Fibroblast of the conjunctiva (primary cell): ENCODE measurements at places on chromosomes 3 and 15.

GRCh38 chr3:66673293-66673692 is 172.5 kb upstream of the LRIG1 start:
- DNase-seq: no peak

DNA sequence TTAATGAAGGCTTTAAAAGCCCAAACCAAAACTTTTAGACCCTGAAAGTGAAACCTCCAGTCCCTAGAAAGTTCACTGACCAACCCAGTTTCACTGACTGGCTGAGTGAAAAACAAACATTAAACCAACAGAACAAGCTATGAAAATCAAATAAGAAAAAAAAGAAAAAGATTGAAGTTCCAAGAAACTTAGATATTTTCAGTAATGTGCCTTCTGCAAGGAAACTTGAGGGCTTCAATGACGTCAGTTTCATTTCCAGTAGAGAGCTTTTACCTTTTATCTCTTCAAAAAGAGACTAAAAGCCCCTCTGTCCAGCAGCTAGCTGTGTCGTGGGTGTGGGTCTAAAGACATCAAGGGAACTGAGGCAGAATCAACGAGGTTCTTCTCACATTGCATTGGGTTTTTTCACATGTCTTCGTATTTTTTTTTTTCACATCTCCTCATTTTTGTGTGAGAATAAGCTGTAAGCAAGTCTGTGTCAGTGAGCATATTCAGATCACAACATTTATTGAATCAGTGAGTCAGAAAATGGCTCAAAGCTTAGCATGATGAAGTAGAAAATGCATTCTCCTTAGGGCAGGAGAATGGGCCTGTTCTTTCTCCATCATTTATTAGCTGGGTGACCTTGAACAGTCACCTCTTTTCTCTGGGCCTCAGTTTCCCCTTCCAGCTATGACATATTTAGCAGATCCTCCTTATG is 54.8 kb upstream of the BCL6 start:
- no peak for DNase-seq

DNA sequence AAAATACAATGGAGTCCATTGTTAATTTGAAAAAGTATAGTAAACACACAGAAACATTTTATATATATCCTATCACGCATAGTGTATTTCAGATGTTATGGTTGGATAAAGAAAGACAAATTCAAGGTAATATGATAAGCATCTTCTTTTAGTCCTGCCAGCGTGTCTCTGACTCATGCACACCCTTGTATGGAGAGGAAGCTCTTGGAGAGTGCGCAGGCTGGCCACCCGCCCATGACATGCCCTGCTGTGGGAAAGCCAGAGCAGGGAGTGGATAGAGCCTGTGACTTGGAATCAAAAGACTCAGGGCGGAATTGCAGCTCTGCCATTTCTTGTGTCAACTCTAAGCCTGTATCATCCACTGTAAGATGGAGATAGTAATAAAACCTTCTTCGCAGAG is 23.0 kb upstream of the COPG1 start:
- peak; percentile 70 for DNase-seq

- no peak for DNase-seq
Measured at GRCh38 chr3:73597476-73597875, 27.3 kb downstream of the PDZRN3 start.

- DNase-seq: no peak
Measured at GRCh38 chr3:136698361-136698760, 53.8 kb downstream of the STAG1 start.

GRCh38 chr15:91997163-91997562 is 143.7 kb downstream of the SLCO3A1 start:
- DNase-seq: no peak

- peak; percentile 6 for DNase-seq
Measured at GRCh38 chr3:160869825-160870224, 113.8 kb downstream of the PPM1L start.

GRCh38 chr15:50210462-50211157 is 28.6 kb downstream of the SLC27A2 start:
- DNase-seq: no peak

DNA sequence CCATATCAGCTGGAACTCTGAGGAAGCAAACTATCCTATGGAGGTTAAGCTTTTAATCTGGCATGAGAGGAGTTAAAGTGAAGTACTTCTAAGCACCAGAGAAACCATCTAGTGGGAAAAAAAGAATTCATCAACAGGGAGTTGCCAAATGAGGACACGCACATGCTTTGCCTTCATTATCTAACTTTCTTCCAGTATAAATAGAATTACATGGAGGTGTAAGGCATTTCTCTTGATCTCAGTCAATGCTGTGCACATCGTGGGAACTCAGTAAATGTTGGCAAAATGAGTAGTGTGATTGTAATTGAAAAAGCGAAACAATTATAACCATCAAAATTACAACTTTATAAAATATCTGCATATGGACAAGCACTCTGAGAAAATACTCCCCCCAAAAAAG is 8.0 kb upstream of the GSK3B start:
- DNase-seq: no peak

DNA sequence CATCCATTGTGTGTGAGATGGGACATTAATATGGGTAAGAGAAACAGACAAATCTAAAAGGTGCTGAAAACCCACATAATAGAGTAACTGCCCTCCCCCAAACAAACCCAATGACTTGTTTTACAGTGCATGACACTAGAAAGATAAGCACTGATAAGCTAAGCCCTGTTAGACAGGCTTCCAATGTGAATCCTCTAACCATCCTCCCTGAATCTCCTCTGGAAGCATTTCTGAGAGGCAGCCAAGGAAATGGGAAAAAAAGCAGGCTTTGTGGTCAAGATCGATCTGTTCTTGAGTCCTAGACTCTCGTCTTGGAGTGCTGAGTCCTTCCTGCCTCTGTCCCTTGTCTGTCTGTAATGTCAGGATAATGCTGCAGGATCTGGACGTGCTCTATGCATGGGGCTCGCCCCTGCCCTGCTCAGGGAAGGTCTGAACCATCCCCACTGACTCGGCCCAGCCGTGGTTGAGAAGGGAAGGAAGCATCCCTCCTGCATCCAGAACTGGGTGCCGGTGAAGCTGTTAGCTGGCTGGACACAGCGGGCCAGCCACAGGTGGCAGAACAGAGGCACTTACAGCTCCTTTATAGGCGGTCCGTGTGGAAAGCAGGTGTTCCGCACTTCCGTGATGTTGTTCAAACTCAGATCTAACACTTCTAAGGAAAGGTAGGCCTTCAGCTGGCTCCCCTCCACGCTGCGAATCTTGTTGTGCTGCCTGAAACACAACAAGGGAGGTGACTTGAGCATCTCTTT is 84.1 kb downstream of the LRIG1 start:
- no peak for DNase-seq

DNA sequence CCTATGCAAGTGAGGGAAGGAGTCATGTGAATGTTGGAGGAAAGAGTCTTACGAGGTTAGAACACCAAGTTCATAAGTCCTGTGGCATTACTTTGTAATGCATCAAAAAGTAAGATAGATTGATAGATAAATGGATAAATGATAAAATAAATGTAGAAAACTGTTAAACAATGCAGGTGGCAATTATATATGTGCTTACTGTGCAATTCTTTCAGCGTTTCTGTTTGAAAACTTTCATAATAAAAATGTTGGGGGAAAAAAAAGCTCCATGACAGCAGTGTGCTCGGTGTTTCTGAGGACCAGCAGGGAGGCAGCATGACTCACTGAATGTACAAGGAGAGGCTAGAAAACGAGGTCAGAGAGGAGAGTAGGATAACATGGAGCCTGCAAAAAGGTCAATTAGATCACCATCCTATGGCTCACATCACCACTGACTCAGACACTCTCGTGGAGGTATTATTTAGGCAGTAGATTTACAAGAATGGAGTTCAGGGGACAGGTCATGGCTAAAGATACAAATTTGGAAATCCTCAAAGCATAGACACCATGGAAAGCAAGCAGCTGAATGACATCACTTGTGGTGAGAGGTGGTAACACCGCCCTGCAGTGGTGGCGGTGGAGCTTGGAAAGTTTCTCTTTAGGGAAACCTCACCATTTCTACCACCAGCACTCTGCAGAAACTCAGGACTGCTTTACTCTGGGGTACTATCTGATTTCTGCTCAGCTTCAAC is 219.8 kb downstream of the CTNNB1 start:
- DNase-seq: peak; percentile 23

GRCh38 chr3:116808725-116809124 is 99.1 kb downstream of the TUSC7 start:
- DNase-seq: no peak

GRCh38 chr3:52087731-52088130 is 31.4 kb upstream of the DUSP7 start:
- no peak for DNase-seq

DNA sequence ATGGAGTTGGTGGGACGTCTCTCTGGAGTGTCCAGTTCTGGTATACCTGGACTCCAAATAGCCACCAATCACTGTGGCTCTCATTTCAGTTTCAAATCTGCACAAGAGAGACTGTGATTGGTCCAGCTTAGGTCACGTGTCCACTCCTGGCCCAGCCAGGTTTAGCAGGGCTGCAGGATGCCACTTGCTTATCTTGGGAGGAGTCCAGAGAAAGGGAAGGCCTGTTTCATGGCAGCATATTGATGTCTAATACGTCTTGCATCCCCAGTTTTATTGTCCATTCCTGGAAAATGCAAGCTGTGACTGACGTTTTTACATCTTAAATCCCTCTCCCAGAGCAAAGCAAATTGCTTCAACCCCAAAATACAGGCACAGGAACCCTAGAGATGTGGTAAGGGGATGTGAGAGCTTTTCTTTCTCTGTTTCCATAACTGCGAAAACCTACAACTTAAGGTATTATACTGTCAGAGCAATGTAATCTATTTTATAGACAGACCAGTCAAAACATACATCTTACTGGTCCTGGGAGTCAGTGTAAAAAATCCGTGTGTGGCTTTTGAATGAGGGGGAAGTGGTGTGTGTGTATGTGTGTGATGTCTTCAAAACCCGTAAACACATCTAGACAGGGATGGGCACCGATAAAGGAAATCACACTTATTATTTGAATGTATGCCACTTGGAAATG is 274.4 kb downstream of the TLE3 start:
- DNase-seq: no peak

GRCh38 chr15:82300883-82301282 is 38.3 kb downstream of the SAXO2 start:
- no peak for DNase-seq

DNA sequence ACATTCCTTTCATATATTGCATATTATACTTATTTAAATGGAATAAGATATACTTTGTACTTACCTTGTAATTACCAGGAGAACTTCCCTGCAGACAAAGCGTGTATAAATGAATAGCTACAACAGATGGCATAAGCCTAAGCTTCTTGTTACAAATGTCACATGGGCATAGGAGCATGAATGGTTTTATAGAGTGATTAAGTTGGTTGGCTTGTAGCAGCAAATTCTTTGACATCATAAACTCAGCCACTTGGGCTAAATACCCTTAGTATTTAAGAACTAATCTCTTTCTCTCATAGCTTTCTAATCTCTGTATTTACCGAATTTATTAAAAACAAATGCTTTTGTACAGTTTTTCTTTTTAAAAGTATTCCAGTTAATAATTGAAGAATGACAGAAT is at the start of gene UBAP1L:
TSS of gene UBAP1L (minus strand) at position 115 of the 400 bp plus-strand sequence. CDS start 8,985 bp downstream, outside the sequence.
- DNase-seq: no peak

GRCh38 chr3:123750209-123750608 is 133.9 kb downstream of the MYLK start:
- no peak for DNase-seq

- DNase-seq: peak; percentile 96
Measured at GRCh38 chr15:65869126-65869953, at the start of gene RAB11A. TSS of gene RAB11A (plus strand) at chr15:65869491. CDS start at chr15:65869586, 95 bp downstream.

DNA sequence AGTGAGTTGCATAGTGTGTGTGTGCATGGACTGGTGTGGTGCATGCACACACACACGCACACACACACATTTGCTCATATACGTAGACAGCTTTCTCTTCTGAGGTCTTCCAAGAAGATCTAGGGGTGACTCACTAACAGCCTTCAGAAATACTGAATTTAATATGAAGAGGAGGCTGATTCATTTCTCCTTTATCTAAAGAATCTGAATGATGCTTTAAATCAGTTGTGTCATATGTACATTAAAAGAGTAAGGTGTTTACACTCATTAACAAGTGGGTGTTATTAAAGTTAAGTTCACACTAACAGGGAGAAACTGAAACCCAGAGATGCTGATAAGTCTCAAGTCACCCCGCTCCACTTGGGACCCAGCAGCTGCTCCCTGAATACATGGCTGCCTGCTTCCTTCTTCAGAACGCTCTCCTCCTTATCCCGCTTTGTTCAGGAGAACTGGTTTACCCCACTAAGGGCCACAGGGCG is 22.0 kb downstream of the TMPRSS7 start:
- peak; percentile 12 for DNase-seq

GRCh38 chr3:149296972-149297371 is 36.5 kb downstream of the TM4SF18 start:
- no peak for DNase-seq
